ENCODE measurements at places on chromosomes 2 and 18.

- no peak for DNase-seq
These were observed 30.0 kb downstream of the TRAF3IP1 start for GRCh38 chr2:238350150-238350897.

GRCh38 chr2:121124330-121124729 is 160.7 kb downstream of the TFCP2L1 start:
- DNase-seq: no peak

GRCh38 chr18:24346254-24346653 is 51.4 kb downstream of the OSBPL1A start:
- no peak for DNase-seq

- DNase-seq: peak; percentile 81
These were observed 1.2 kb downstream of the STK17B start for GRCh38 chr2:196170213-196170605.

GRCh38 chr2:64996871-64997307 is 7.7 kb downstream of the SLC1A4 start:
- no peak for DNase-seq

DNA sequence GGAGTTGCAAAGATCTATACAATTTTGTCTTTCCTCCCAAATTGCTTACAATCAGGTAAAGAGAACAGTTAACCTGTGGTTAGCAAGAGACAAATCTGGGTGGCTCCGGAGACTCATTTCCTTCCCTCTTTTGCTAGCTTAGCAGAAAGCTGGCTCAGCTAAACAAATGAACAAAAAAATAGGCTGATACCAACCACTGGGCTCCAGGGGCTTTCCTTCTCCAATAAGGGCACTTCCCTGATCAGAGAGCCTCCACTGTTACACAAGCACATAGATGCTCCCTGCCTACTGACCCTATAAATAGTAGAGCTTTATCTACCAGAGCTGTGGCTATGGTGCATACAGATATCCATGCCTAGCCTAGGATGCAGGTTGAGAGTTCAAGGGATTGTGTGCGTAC is 90.1 kb upstream of the ARL5A start:
- peak; percentile 11 for DNase-seq

GRCh38 chr2:97983698-97984097 is 12.1 kb downstream of the TMEM131 start:
- no peak for DNase-seq

GRCh38 chr18:63299837-63300745 is 19.5 kb downstream of the BCL2 start:
- DNase-seq: peak; percentile 46

DNA sequence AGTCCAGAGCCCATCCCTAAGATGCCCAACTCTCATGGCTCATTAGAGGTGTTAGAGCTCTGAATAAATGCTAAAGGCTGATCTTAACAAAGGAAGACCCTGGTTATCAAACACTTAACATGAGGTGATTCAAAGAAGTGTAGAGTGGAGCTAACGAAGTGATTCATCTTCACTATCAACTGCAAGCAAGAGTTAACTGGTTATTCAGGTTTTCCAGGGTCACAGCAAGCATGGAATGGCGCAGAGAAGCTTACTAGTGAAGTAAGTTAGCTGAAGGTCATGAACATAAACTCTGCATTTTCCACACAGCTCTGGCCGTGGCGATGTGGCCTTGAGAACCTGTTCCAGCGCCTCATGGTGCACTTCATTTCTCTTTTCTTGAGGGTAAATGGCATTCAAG is 17.0 kb downstream of the RND3 start:
- DNase-seq: no peak

- DNase-seq: no peak
These were observed 14.5 kb upstream of the KCNK3 start for GRCh38 chr2:26678035-26678434.

GRCh38 chr18:58527952-58528287 is 101.0 kb downstream of the ALPK2 start:
- no peak for DNase-seq

DNA sequence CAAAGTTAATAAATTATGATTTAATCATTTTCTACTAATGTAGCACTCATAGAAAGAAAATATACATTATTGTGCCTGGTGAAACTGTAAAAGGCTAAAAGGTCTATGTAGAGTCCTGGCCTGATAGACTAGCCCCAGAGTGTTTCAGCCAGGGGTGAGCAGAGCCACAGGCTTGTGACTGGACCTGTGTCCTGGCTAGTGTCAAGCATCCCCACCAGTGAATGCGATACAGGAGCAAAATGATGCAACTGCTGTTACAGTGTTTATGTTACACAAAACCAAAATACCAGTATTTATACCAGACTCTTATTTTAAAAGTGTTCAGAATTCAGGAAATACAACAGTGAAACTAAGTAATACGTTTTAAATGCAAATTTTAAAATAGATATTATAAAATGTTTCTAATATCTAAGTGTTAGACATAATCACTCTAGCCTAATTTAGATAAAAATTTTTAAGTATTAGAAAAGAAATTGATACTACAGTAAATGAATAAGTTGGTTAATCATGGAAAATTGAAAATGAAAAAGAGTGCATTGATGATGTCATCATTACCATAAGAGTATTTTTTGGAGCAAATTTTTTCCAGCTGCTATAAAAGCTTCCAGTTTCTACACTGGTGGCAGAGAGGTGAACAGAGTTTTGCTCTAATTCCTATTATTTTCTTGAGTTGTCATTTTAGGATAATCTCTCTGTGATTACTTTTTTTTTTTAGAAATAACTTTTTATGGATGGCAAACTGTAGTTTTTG is 6.2 kb upstream of the TSPYL6 start:
- no peak for DNase-seq
